ENCODE measurements at places on chromosomes 6 and 20.

DNA sequence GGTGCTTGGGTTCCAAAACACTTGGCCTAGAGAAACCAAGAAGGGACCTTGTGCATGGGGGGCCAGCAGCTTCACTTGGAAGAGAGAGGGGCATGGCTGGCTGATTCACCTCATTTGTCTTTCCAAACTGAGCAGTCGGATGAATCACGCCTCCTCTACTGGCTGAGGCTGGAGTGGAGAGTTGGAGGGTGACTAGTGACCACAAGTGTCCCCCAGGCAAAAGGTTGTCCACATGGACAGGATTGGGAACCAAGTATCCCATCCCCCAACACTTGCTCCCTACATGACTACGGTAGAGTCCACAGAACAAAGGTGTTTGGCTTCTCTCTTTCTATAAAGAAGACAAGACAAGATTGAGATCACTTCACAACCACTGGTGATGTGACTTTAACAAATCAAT is 875.6 kb downstream of the QKI start:
- DNase-seq: no peak

DNA sequence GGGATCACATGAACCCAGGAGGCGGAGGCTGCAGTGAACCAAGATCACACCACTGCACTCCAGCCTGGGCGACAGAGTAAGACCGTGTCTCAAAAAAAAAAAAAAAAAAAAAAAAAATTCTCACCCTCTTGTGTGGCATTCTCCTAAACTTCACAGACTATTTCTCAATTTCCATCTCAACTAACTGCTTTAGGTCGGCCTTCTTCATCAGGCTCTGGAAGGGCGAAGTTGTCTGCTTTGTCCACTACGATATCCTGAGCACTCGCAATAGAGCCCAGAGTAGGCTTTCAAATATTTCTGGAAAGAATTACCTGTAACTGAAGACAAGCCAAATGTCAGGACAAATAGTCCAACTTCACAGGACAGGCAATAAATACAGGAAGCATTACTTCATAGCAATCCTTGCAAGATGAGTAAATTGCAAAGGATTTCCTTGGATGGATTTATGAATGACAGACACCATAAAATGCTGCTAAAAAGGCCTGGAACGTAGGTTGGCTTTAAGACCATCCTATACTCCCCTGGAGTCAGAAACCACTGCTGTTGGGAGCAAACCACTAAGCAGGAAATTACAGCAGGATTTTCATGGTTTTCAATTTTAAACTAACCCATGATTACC is 116.3 kb upstream of the SLC2A12 start:
- no peak for DNase-seq

DNA sequence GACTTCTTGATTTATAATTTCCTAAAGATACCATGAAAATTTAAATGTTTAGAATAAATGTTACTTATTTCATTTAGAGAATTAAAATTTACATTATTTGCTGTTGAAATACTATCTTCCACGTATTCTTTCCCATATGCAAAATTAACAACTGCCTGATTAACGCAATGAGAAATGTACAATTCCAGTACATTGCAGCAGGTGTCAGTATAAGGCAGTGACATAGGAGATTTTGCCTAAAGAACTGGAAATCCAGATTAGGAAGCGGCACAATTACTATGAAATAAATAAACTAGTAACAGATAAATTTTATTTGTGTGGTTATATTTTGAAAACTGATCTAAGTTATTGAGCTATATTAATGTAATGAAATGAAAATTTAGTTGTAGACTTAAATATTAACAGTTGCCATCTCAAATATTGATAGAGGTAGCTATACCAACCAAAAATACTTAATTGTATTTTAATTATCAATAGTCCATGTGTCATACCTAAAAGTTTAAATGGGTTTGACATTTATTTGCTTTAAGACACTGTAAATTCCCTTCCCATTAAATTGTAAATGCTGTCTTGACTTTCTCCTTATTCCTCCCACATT is 300.2 kb downstream of the UTRN start:
- no peak for DNase-seq

- no peak for DNase-seq
Observed at GRCh38 chr6:110738899-110739365, 76.3 kb downstream of the CDK19 start.

GRCh38 chr6:5737460-5737859 is 269.3 kb downstream of the NRN1 start:
- DNase-seq: no peak
